ENCODE measurements at places on chromosomes 2 and 18. TPM values are rescaled to one million over a fixed set of nuclear protein-coding genes. Genes with fewer than 3 reads are reported as not detected.

FIGN gene
- total RNA-seq = 2.3 TPM

SPIRE1 gene
- 82.3 TPM for total RNA-seq

GRCh38 chr18:48336332-48336731 lies 72.9 kb downstream of the ZBTB7C start:
- no peaks in the 10 kb centered on the region for H3K36me3 ChIP-seq
- H3K4me1 ChIP-seq = no peaks in the 10 kb centered on the region
- no peak overlapping the region for H3K27ac ChIP-seq
- no peak for DNase-seq

GRCh38 chr2:99552529-99552928 lies 62.7 kb upstream of the REV1 start:
- H3K36me3 ChIP-seq = peaks cover 3% of the 10 kb centered on the region
- no peak overlapping the region for H3K4me3 ChIP-seq
- H3K27ac ChIP-seq = no peak overlapping the region
- no peaks in the 10 kb centered on the region for H3K4me1 ChIP-seq
- DNase-seq = no peak
- no peaks in the 10 kb centered on the region for H3K27me3 ChIP-seq

DNA sequence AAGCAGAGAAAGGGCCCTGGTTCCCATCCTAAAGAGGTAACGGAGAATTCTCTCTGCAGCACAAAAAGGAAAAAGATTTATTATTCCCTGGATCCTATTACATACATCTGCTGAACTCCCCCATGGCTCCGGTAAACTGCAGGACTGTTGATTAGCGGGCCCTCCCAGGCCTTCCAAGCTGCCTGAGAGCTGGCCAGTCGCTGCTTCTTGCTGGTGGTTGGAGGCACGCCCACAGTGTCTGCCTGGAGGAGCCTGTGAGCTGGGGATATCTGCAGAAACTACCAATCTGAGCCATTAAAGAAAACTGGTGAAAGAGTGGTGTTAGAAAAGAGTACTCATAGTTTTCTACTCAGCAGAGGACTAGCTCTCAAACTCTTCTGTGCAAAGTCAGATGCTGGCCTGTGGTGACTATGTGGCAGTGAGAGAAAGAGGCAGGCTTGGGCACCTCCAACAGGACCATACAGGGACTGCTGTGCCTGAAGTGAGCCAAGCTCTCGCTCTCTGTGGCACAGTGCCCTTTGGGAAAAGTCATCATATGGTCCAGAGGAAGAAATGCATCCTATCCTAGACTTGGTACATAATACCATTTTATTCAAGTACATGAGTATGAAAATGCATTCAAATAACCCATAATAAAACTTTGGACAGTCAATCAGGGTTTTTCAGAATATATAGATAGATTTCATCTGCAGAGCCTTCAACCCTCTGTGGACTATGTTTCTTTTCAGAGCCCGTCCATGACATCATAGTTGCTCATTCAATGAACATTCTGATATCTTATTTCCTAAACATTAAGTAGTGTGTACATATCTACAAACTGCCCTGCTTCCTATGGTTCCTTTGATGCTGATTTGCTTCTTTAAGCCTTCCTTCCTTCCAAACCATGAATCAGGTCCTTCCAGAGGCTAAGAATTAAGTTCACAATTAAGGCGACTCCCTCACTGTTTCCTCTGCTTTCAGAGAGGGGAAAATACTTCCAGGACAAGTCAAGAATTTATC lies 242.0 kb upstream of the LYPD1 start:
- H3K27ac ChIP-seq = no peak overlapping the region
- DNase-seq = no peak
- H3K27me3 ChIP-seq = no peaks in the 10 kb centered on the region
- H3K4me3 ChIP-seq = no peak overlapping the region
- H3K36me3 ChIP-seq = no peaks in the 10 kb centered on the region

GRCh38 chr2:32830196-32830595 lies 116.6 kb upstream of the LTBP1 start:
- H3K4me1 ChIP-seq = peaks cover 12% of the 10 kb centered on the region
- H3K27ac ChIP-seq = no peak overlapping the region
- H3K4me3 ChIP-seq = no peak overlapping the region
- H3K27me3 ChIP-seq = no peaks in the 10 kb centered on the region

DNA sequence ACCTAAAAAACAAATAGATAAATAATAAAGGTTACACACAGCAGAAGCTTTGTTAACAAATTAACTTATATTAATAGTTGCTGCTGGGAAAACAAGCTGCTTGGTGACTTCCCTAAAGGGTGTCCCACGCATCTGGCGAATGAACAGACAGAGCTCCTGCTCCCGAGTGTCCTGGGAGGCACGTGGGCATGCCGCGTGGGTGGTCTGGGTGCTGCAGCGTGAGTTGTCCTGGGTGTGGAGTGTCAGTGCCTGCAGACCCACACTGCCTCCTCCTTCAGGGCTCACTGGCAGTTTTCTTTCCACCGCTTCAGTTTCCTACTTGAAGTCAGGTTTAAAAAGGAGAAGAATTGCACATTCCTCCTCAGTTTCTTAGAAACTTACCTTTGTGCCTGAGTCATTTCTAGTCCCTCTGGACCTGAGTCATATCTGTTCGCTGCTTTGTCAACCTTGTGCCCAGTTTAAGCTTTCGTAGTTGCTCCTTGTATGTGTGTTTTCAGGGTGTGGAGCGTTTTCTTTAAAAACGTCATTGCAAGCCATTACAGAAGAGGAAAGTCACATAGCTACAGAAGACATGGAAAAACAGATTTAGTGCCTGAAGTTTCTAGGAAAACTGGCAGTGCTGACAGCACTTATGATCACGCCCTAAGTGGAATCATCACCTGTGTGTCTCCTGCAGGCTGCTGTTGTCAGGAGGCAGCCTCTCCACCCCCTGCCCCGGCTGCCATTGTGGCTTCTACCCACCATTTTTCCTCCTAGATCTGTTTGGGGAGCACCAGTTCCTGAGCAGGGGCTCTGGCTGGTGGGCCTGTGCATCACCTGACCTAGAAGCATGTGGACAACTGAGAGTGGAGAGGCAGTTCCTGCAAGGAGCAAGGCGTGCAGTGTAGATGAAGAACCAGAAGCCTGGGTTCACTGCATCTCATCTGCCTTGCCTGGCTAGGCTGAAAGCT lies 24.5 kb downstream of the IMPA2 start:
- no peaks in the 10 kb centered on the region for H3K36me3 ChIP-seq
- H3K27ac ChIP-seq = no peak overlapping the region
- no peaks in the 10 kb centered on the region for H3K4me1 ChIP-seq
- no peak for DNase-seq
- no peaks in the 10 kb centered on the region for H3K27me3 ChIP-seq

KLHL14 gene
- not detected for total RNA-seq

DNA sequence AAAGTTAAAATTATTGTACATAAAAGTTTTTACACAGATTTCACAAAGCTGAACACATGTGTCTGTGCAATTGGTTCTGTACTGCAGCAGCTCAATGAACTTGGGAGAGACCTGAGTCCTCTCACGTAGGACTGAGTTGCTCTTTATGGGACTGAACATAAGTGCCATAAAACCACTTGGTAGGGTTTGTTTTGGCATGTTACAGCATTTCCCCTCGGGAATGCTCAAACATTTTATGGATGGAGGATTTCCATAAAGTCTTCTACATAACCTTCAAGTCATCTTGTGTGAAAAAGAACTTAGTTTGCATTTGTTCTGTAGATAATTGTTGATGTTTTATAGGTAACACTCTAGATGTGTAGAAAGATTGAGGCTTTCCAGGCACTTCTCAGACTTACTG lies 15.9 kb downstream of the LYPD6 start:
- DNase-seq = no peak
- no peak overlapping the region for H3K27ac ChIP-seq
- no peaks in the 10 kb centered on the region for H3K36me3 ChIP-seq
- no peaks in the 10 kb centered on the region for H3K27me3 ChIP-seq
- H3K4me1 ChIP-seq = no peaks in the 10 kb centered on the region
- no peak overlapping the region for H3K4me3 ChIP-seq

DNA sequence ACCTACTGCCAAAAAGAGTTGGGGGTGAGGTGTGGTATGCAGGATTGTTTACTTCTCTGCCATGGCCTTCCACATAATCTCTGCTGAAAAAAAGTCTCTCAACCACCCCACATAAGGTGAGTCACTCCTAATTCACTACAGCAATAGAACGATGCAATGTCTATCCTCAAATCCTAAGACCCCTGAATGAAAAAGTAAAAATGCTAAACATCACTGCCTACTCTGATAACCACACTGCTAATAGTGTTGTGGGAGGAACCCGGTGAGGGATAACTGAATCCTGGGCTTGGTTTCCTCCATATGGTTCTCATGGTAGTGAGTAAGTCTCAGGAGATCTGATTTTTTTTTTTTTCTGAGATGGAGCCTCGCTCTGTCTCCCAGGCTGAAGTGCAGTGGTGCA lies 252.5 kb downstream of the PIEZO2 start:
- H3K4me3 ChIP-seq = no peak overlapping the region
- no peak for DNase-seq
- H3K36me3 ChIP-seq = no peaks in the 10 kb centered on the region

GRCh38 chr2:170742896-170743529 lies 27.2 kb upstream of the ERICH2 start:
- H3K27me3 ChIP-seq = peaks cover 2% of the 10 kb centered on the region
- no peak for DNase-seq
- H3K36me3 ChIP-seq = no peaks in the 10 kb centered on the region
- no peak overlapping the region for H3K4me3 ChIP-seq

DNA sequence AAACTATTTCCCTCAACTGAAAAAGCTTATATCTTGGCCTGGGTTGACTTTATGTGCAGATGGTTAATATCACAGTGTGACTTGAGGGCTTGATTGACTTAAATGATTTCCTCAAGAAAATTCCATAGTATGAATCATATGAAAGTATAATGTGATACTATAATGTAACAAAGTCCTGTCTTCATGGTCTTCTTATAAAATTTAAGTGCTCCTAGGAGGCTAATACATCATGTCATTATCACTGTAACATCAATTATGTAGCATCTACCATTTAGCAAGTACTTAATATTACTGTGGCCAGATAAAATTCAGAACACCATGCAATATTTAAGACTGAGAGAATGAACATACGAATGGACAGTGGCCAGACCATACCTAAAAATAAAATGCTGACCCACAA lies 276.1 kb downstream of the RIT2 start:
- DNase-seq = no peak
- H3K36me3 ChIP-seq = no peaks in the 10 kb centered on the region
- H3K4me1 ChIP-seq = no peaks in the 10 kb centered on the region
- no peak overlapping the region for H3K27ac ChIP-seq
- H3K4me3 ChIP-seq = no peak overlapping the region

- peaks cover 37% of the 10 kb centered on the region for H3K36me3 ChIP-seq
- DNase-seq = no peak
- no peak overlapping the region for H3K4me3 ChIP-seq
- no peak overlapping the region for H3K27ac ChIP-seq
Observed at GRCh38 chr2:222296311-222296741, 2.5 kb downstream of the PAX3 start.

VIT gene
- 1.2 TPM for total RNA-seq

RSAD2 gene
- 1.7 TPM for total RNA-seq

GRCh38 chr2:62363166-62363565 lies 142.8 kb downstream of the TMEM17 start:
- H3K27ac ChIP-seq = no peak overlapping the region
- DNase-seq = no peak
- H3K27me3 ChIP-seq = no peaks in the 10 kb centered on the region
- H3K4me3 ChIP-seq = no peak overlapping the region
- no peaks in the 10 kb centered on the region for H3K36me3 ChIP-seq

- H3K4me1 ChIP-seq = no peaks in the 10 kb centered on the region
- no peak for DNase-seq
- no peaks in the 10 kb centered on the region for H3K27me3 ChIP-seq
- no peak overlapping the region for H3K27ac ChIP-seq
- H3K36me3 ChIP-seq = no peaks in the 10 kb centered on the region
Observed at GRCh38 chr2:58449286-58450010, 208.3 kb upstream of the FANCL start.

- no peak overlapping the region for H3K27ac ChIP-seq
- no peaks in the 10 kb centered on the region for H3K4me1 ChIP-seq
- no peak for DNase-seq
Observed at GRCh38 chr2:72605836-72606442, 219.9 kb downstream of the EXOC6B start.

DNA sequence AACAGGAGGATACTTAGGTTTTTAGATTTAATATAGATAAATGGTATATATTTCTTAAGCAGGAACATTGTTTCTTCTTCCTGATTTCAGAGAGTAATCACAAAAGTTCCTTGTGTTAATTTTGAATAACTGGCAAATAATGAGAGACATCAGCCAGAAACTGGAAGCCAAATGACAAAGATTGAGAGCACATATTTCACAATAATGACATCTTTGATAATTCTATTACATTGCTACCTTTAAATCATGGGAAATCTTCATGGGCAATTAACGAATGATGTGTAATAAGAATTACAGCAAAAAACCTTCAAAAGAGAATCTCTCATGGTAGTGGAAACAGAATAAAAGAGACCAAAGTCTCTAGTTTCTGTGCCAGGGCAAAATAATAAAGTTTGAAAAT lies 215.1 kb downstream of the NUP35 start:
- H3K36me3 ChIP-seq = no peaks in the 10 kb centered on the region
- no peak for DNase-seq
- no peak overlapping the region for H3K4me3 ChIP-seq
- H3K4me1 ChIP-seq = no peaks in the 10 kb centered on the region
- no peak overlapping the region for H3K27ac ChIP-seq

DNA sequence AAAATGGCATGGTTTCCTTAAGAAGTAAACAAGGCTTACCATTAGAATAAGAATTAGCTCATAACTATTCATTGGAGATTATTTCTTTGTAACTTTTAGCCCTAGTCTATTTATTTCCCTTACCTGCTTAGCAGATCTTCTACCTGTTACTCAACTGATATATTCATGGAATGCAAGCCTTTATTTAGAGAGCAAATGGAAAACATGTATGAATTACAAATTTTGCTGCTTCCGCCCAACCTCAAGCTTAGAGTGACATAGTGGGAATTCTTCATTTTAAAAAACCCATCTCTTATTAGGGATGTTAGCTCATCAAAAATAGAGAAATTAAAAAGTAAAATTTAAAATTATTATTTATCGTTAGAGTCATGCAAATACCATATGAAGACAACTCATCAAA lies 110.9 kb downstream of the STRN start:
- no peak for DNase-seq
- peaks cover 4% of the 10 kb centered on the region for H3K36me3 ChIP-seq
- H3K4me3 ChIP-seq = no peak overlapping the region
- no peaks in the 10 kb centered on the region for H3K4me1 ChIP-seq
